ENCODE measurements at places on chromosomes 7 and 10.

DNA sequence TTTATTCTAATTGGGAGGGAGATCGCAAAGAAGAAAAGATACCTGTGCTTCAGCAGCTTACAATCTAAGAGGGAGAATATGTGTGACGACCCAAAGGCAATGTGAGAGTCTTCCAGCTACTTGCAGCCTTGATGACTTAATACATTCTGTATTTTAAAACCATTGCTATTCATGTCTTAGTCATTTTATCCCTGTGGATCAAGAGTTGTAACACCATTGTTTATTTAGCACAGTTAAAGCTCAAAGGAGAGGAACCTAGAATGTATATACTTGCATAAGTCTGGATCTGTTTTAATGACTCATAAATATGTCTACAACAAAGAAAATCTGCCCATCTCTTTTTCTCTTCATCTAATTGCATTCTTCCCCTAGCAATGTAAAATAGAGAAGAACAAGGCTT, 117.9 kb upstream of the DLX6 start:
- no peak for DNase-seq

DNA sequence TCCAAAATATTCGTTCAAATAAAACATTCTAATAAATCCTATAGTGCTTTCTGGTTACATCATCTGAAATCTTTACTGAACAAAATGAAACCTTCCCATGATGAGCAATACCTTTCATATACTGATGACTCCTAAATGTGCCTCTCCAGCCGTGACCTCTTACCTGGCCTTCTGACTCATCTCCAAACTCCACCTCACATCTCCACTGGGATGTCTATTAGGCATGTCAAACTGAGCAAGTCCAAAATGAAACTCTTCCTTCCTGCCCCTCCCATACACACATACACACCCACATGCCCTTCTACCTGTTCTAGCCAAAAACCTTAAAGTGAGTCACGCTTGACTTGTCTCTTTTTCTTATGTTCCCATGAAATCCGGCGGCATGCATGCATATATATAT, 22.9 kb downstream of the GSAP start:
- DNase-seq = no peak

DNA sequence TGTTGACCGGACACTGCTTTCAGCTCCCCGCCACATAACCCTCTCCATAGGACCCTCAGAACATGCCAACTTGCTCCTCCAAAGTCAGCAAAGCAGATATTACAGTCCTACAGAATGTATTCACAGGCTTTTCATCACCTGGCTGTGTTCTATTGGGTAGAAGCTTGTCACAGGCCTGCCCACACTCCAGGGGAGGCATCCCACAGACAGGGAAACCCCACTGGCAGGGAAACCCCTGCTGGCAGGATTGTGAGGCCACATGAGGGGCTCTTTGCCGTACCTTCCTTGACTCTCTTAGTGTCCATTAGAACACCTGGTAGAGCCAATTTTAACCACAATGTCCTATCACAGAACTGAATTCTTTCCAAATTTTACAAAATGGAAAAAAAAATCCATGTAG, 344.2 kb upstream of the MGMT start:
- DNase-seq = no peak

GRCh38 chr7:18689551-18689950, 194.0 kb downstream of the HDAC9 start:
- no peak for DNase-seq

DNA sequence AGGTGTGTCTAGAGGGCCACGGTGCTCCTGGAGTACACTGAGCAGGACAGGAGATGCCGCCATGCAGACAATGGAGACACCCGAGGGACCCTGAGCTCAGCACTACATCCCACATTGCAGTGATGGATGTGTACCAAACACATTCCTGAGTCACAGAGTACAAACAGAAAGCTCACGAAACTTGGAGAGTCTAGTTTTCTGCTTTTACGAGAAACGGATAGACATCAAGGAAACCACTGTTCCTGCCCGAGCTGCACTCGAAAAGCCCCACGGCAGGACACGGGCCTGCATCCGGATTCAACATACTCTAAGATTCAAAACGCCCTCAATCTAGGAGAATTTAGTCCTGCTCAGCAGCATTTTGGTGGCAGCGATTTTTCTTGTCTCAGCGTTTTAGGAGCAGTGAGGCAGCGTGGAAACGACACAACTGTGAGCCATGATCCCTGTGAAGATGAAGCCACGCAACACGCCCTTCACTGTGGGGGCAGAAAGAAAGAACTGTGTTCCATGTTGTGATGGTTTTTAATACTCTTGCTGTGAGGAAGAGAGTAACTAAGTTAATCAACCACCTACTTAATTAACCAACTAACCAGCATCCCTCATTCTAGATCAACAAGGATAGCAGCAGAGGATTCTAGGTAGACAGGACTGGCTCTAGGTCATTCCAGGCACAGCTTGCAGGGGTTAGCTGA, 3.2 kb downstream of the TNS3 start:
- DNase-seq = no peak

GRCh38 chr10:50600286-50600685, 23.5 kb downstream of the SGMS1 start:
- DNase-seq = peak; percentile 57

GRCh38 chr7:20402747-20403230, 72.1 kb downstream of the ITGB8 start:
- DNase-seq = no peak

- no peak for DNase-seq
Measured at GRCh38 chr7:35705932-35706461, 11.1 kb upstream of the HERPUD2 start.

DNA sequence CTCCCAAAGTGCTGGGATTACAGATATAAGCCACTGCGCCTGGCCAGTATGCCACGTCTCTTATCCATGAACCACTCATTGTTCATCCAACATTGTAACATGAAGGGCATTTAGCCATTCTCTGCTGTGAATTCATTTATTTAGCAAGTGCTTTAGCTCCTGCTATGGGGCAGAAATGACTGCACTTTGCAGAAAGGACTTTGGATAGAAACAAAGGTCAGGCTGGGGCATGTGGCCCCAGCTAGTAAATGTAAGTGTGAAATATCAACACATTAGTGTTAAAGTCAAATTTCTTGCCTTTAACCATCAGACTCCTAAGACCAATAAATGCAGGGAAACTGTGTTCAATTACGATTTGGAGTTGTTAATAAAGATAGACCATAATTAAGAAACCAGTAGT, 27.7 kb upstream of the TAX1BP1 start:
- no peak for DNase-seq

DNA sequence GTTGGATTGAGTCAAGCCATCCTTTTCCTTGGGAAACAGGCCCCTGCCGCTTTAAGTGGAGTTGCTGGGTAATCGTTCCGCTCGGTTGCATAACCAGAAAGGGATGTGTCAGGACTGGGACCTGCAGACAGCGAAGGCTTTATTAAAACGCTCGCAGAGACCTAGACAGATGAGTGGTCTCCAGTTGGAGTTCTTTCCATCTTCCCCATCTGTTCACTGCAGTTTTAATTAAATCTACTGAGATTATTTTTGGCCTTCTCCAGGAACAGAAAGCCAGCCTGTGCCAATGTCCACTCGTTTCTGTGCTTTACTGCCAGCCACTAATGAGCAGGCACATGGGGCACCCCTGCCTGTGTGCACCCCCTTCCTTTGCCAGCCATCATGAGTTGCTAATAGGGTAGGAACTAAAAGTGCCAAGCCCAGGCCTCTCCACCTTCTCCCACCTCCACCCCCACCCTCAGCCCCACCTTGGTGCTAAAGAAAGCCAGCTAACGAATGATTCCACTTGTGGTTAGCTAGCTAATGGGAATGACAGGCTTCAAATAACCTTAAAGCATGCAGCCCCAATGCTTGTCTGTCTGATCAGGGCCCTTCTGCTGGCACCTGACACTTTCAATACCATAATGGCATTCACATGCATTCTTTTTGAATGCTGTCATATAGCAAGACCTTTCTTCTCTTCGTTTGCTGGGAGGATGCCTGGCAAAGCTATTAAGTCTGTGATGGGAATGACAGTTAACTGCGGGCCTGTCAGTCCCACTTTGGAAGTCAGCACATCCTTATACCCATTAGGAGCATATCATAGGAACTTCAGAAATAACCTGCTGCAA, 556.8 kb upstream of the GALNT17 start:
- no peak for DNase-seq

- no peak for DNase-seq
Measured at GRCh38 chr7:98594348-98594747, 22.7 kb upstream of the NPTX2 start.

DNA sequence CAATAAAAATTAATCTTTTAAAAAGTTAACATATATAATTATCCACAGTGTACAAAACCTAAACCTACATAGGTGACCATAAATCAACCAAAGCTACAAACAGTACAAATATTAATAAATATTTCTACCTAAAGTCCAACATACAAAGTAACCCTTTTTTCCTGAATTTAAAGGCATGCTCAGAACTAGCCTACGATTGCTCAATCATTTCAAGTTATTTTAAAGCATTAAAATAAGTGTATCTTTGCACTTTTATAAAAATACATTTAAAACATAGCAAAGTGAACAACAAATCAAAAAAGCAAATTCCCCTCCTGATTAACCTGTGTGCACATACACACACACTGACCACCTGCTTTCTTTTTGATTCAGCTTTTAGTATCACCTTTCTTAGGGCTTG, 202.2 kb downstream of the PARD3 start:
- no peak for DNase-seq

- peak; percentile 71 for DNase-seq
Measured at GRCh38 chr10:80453842-80454512, at the start of gene TSPAN14. TSPAN14 (plus strand) TSS chr10:80454310; CDS start chr10:80489234, 34,924 bp downstream.

DNA sequence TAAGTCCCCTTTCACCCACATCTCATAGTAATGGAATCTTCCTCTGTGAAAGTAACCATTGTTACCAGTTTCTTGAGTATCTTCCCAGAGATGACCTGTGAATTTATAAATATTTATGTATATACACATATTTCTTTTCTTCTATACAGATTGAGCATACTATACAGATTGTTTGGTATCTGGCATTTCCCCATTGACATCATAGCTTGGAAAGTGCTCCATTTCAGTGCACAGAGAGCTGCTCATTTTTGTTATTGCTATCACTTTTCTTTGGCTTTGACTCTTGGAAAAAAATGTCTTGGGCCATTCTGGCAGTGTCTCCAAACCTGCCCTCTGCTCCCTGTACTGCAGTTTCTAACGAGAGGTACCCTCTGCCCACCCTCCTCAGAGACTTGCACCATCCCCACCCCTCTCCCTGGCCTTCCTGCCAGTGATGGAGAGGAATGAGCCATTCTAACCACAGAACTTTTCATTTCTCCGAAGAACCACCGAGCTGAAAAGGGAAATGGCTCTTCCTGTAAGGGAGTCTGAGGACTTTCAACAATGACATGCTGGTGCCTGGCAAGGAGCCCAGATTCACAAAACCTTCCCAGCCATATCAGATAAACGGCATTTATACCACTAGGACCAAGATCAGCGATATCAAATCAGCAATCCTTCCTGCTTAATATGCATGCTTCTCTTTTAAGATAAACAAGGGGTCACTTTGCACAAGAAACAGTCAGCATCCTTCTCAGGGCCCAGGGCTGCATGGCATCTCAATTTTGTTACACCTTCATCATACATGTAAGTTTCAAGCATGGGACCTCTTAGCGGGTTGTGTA, 19.7 kb upstream of the CCSER2 start:
- no peak for DNase-seq

GRCh38 chr7:78057571-78057970, 259.0 kb downstream of the PHTF2 start:
- no peak for DNase-seq

DNA sequence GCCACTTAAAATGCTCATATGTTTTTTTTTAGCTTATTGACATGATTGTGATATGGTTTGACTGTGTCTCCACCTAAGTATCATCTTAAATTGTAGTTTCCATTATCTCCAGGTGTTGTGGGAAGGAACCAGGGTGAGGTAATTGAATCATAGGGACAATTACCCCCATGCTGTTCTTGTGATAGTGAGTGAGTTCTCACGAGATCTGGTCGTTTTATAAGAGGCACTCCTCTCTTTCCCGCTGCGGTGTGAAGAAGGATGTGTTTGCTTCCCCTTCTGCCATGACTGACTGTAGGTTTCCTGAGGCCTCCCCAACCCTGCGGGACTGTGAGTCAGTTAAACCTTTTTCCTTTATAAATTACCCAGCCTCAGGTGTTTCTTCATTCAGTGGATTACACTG, 80.5 kb upstream of the ETV1 start:
- no peak for DNase-seq

DNA sequence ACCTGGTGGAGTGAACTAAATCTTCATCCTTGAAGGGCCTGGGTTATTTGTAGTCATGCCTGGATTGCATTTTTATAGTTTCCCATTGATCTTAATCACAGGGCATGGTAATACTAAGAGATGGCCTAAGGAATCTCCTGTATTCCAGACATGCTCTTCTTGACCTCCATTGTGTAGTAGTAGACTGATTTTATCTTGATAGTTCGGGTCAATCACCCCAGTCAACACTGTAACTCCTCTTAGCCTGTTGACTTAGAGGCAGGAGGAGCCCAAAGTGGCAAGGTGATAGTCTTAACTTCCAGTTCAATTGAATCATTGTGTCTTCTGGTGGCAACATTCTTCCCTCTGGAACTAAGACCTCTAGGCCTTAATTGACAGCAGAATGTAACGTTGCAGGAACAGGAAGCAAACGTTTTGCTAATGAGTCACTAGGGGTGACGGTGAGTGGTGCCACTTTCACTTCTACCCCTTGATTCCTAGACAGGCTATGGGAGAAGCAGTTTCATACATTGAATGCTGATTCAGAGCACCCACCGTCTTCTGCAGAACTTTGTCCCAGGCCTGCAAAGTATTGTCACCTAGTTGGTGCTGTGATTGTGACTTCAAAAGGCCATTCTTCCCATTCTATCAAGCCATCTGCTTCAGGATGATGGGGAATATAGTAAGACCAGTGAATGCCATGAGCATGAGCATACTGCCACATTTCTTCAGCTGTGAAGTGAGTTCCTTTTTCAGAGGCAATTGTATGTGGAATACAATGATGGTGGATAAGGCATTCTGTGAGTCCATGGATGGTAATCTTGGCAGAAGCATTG, 24.0 kb upstream of the PAPSS2 start:
- no peak for DNase-seq

GRCh38 chr10:112532189-112532588, 85.2 kb downstream of the VTI1A start:
- no peak for DNase-seq

DNA sequence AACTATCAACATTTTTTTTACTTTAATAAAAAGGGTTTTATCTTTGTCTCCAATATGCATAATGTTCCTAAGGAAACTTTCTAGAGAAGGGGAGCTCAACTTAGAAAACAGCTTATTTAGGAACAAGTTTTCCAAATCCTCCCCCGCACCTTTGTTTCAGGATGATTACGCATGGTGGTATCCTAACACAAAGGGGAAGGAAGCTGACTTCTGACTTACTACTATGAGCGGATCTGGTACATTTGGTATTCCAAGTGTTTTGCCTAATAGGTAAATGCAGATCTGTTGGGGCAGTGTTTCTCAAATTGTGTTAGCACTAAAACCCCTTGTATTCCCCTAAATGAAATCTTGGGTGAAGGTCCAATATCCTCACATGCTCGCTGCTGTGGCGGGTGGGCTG, 229.3 kb upstream of the KLF14 start:
- no peak for DNase-seq

GRCh38 chr7:91683823-91684222, 196.7 kb downstream of the MTERF1 start:
- no peak for DNase-seq
